ENCODE measurements at places on chromosomes 1 and 21.

- DNase-seq, result no peak
Observed at GRCh38 chr1:175976865-175977642, 230.0 kb downstream of the COP1 start.

- DNase-seq, result no peak
Observed at GRCh38 chr1:154006136-154006535, 15.6 kb downstream of the RPS27 start.

- DNase-seq, result no peak
Observed at GRCh38 chr1:82152356-82153271, 351.9 kb downstream of the ADGRL2 start.

DNA sequence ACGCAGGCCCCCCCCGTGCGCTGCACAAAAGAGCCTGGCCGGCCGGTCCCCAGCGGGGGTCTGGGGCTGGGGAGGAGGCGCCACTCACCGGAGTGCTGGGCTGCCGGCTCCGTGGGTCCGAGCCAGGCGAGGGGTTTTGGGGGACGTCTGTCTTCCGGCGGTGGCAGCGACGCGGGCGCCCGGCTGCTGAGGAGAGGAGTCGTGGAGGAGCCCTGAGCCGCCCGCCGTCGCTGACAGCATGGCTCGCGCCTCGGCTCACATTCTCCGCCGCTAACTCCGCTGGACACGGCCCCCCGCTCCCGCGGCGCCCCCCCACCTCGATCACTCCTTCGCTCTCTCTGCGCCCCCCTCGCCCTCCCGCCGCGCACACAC, 649 bp downstream of the AHDC1 start:
- DNase-seq, result no peak

DNA sequence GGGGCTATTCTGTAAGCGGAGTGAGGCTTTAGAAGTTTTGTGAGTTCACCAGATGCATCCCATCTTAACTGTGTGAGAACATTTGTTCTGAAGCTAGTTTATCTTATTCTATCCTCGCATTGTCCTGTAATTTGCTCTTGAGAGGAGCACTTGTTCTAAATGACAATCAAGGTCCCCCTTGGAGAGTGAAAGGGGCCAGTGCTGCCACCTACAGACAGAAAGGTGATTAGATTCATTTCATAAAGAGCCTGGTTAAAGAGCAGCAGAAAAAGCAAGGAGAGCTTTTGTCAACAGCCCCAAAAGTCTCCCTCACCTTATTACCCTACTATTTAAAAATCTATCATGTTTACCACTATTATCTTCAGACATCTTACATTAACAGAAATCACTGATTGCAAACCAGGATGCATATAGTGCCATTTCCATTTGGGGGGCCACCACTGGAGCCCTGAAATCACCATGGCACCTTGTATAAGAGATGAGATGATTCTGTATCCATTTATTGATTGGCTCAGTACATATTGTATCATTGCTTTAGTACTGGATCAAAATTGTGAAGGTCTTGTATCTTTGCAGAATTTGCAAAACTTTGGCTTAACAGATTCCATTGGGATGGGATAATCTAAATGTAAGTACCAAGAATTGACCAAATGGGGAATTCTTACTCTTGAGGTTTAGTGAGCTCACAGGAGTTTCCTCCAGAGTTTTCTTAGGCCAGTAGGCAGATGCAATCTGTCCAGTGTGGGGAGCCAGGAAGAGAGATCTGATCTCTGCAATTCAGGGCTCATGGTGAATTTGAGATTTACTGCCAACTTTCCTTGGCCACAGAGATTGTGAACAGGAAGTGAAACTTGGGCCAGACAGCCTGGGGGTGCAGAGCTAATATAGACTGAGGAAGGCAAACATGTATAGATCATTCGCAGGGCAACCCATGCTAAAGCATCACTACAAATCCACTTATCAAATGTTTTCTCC, 64.3 kb upstream of the TRABD2B start:
- peak; percentile 70 for DNase-seq

- DNase-seq, result no peak
Observed at GRCh38 chr1:150874455-150875196, 1.8 kb downstream of the ARNT start.

GRCh38 chr1:25628741-25629421, 12.3 kb downstream of the MAN1C1 start:
- no peak for DNase-seq

DNA sequence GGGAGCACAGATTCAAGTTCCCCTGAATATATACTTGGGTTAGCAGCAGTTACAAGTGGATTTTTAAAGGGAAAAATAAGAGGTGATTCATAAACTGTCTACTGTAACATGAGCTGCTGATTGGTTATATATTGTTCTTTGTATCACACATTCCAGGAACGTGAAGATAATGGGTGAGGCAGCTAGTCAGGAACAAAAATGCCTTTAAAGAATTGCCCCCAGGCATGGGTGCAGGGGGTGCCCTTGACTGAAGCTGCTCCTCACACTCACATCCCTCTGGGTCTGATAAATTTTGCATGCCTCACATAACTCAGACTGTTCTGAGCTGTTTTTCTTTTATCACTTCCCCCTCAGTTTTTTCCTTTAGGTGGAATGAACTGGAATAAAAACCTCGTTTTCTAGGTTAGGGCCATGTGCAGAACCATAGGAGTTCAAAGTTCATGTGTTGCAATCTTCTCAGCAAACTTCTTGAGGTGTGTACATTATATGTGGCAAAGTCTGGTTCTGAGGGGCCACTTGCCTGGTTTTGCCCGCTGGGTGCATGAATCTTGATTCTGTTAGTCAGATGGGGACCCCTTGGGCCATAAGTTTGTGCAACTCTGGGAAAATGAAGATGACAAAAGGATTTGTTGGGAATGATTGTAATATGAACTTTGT, 21.1 kb downstream of the TBX19 start:
- DNase-seq, result no peak

DNA sequence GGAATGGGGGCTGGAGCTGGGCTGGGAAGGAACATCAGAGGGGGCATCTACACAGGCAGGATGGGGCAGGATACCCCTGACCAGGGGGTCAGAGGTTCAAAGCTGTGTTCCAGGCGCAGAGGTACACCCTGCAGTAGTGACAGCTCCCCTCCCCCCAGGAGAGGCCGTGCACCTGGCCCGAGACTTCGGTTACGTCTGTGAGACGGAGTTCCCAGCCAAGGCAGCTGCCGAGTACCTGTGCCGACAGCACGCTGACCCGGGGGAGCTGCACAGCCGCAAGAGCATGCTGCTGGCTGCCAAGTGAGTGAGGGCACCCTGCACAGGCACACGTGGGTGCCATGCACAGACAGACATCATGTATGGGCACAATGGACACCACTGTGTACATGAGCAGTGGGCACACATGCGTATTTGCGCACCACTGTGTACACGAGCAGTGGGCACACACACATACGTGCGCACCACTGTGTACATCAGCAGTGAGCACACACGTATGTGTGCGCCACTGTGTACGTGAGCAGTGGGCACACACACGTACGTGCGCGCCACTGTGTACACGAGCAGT, 17.4 kb downstream of the TFAP2E start:
- no peak for DNase-seq

DNA sequence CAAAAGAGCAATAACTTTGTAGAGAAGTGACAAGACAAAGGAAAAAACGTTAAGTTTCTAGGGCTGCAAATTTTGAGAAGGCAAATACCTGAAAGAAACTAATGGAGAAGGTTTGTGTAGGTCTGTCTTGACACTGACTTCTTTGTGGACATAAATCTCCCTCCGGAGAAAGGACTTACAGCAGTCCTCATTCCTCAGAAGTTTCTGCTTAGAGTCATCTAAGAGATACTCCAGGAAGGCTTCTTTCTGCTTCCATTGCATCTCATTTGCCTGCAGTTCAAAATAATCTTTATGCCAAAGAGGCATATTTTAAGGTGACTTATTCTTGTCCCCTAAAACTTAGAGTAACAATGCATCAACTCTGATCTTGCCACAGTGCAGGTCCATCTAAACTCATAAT, 4.4 kb upstream of the C4BPB start:
- DNase-seq, result no peak

GRCh38 chr1:61081686-61082310, 563 bp upstream of the NFIA start:
- peak; percentile 71 for DNase-seq

DNA sequence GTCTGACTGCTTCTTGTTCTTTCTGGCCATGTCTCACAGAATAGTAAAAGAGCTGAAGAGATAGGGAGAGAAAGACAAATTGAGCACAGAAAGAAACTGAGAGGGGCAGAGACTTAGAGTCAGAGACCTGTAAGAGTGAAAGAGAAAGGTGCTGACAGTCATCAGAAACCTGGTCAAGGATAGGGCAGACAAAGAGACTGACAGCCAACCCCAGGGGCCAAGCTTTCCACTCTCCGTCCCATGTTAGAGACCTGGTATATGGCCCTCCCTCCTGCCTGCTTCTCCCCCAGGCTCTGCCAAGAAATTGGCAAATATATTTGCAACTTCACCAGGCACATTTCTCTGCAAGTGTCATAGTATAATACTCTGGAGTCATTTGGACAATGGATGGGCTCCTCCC, 64.6 kb downstream of the RHBG start:
- DNase-seq, result no peak

- no peak for DNase-seq
Observed at GRCh38 chr1:215188302-215188950, 105.9 kb downstream of the KCNK2 start.

GRCh38 chr21:38249256-38249655, 7.5 kb upstream of the KCNJ15 start:
- no peak for DNase-seq

- DNase-seq, result peak; percentile 73
Observed at GRCh38 chr1:93446837-93447451, 974 bp upstream of the FNBP1L start.

- DNase-seq, result no peak
Observed at GRCh38 chr1:46937270-46937669, 4.0 kb downstream of the CYP4A11 start.

DNA sequence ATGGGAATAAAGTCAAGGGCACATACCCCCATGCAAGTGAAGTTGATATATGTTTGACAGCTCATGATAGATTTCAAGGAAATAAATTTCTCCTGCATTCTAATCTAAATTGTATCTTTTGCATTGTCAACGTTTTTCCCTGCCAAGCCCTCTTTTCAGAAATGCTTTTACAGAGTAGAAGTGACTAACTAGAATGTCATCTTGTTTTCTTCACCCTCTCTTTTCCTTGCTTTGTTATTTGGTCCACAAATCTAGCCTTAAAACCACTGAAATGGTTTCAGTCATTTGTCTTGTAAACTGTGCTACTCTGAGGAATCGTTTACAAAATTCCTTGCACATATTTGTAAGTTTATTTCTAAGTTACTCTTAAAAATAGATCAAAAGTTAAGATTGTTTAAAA, 600.8 kb upstream of the CXADR start:
- no peak for DNase-seq

- no peak for DNase-seq
Observed at GRCh38 chr1:32759997-32760623, 57.0 kb downstream of the YARS1 start.

DNA sequence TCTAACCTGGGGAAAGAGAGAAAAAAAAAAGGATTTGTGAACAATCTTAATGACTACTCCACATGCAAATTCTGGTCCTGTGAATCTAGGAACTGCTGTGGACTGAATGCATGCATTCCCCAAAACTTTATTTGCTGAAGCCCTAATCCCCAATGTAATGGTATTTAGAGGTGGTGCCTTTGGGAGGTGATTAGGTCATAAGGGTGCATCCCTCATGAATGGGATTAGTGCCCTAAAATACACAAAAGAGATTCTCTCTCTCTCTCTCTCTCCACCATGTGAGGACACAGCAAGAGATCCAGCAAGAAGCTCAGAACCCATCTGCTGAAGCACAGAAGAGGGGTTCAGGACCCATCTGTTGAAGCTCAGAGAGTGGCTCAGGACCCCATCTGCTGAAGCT, 26.2 kb upstream of the KIRREL1 start:
- DNase-seq, result no peak

DNA sequence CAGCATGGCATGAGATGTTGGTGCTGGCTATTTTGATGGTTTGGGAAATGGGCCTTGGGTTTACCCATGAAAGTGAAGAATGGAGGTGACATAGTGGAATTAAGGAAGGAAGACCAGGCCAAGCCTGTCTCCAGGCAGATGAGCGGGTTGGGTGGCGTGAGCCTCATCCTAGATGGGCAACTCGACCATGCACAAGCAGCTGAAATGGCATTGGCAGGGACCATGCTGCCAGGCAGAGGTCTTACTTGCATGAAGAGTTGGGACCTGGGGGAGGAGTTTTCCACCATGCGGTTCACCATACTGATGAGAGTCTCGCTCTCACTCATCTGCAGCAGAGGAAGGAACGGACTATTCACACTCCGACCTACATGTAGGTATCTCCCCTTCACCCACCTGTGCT, 37.5 kb upstream of the GOLT1A start:
- no peak for DNase-seq

DNA sequence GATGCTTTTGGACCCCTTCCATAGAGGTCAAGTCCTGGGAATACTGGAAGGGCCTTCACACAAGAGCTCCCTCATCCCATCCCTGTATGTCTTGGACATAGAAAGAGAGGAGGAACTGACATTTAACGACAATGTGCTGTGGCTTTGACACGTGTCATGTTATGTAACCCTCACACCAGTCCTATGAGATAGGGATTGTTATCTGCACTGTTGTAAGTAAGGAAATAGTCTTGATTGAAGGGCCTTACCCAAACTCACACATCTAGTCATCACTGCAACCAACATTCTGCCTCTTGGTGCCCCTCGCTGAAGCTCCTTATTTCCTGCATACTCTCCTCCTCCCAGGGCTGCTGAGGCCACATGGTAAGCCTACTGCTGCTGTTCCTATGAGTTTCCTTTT, 63.7 kb upstream of the ANGPTL1 start:
- no peak for DNase-seq

DNA sequence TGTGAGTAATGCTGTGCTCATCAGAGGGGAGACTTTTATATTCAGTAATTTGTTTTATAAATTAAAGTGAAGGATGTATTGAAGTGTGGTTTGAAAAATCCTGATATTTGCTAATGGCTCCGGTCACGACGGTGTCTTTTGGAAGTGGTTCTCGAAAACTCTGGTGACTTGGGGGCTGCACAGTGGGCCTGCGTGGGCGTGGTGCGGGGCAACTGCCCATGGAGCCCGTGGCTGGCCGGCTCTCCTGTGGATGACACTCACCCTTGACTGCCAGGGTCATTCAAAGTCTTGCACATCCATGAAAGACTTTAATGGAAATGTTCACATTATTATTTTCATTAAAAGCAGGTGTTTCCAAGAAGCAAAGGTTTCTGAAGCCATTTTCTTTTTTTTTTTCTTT, 7.7 kb downstream of the FAAP20 start:
- DNase-seq, result no peak

- DNase-seq, result no peak
Observed at GRCh38 chr1:33117440-33118085, 36.6 kb downstream of the AZIN2 start.

DNA sequence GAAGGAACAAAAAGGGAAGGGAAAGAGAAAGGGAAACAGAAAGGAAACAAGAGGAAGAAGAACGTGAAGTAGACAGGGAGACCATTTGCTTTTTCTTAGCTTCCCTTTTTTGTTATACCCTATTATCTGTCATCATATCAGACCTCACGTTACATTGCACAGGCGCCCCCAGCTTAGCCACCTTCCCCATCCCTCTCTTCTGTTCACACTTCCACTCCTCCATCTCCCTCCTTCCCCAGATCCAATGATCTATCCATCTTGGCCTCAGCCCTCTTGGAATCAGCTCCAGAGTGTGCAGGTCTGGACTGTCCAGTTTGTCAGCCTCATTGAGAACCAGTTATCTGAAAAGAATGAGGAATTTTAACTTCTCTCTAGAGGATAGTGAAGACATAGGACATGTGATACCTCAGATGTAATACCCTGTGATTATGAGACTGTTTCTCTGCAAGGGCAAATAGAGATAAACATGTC, 101.1 kb upstream of the ERRFI1 start:
- no peak for DNase-seq

GRCh38 chr1:226433341-226433720, 25.4 kb upstream of the PARP1 start:
- no peak for DNase-seq
